ENCODE measurements at places on chromosomes 13 and 19.

DNA sequence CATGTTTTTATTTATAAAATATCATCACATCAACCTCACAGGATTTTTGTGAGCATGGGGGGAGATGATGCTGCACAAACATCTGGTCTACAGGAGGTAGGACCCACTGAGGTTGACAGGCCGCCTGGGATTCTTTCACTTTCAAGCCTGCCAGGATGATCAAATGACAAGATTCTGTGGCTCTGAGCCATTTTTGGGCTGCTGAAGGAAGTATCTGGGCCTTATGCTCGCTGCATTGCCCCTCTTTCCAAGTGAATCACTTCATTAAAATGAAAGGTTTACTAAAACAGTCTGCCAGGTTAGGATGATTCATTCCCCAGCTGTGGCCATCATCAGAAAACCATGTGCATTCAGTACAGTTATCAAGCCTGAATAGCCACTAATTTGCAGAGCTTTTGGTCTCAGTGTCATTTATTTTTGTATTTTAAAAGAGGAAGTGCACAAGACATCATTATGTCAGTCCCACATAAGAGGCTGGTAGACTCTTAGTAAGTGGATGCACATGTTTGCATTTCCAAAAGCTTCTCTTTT lies 34.4 kb downstream of the STARD13 start:
- no peak for DNase-seq

DNA sequence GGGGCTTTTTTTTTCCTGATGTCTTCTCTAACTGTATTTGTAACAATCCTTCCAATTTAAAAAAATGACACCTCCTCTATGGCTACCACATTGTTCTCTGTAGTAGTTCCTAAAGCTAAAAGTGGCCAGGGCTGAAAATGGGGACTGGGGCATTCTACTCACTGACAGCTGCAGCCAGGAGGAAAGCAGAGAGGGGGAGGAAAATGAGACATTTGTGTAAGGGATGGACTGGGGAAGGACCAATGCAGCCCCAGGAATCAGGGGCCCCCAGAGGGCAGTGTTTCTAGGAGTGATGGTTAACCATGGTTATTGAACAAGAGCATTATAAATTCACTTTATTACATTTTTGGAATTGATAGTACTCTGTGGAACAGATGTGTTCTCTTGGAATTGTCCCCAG lies 34.3 kb upstream of the C1QTNF9 start:
- no peak for DNase-seq

- no peak for DNase-seq
These were observed 24.6 kb upstream of the SLITRK6 start for GRCh38 chr13:85823832-85824231.

GRCh38 chr19:17420475-17420924 lies 653 bp downstream of the MVB12A start:
- DNase-seq = no peak

Data from stimulated activated CD4-positive, alpha-beta T cell treated with anti-CD3 and anti-CD28 coated beads, TNF-alpha, amount 100 ng/mL, for 24 hours (primary cell).